Right renal pelvis (tissue), 4 donors: ENCODE measurements at places on chromosomes 11 and 22. TPM values are rescaled to one million over a fixed set of nuclear protein-coding genes. Genes with fewer than 3 reads are reported as not detected.

GRCh38 chr11:87473174-87473573 lies 435.4 kb downstream of the TMEM135 start:
- no peak for DNase-seq

GRCh38 chr11:125464666-125465065 lies 31.4 kb downstream of the FEZ1 start:
- no peak for DNase-seq

- DNase-seq: no peak
Observed at GRCh38 chr11:35040221-35040942, 98.6 kb upstream of the CD44 start.

- DNase-seq: no peak
Observed at GRCh38 chr11:74819400-74819799, 70.8 kb downstream of the RNF169 start.

Gene CCDC89
- polyA plus RNA-seq: 5.0 TPM
